ENCODE measurements at places on chromosomes 4 and X.

DNA sequence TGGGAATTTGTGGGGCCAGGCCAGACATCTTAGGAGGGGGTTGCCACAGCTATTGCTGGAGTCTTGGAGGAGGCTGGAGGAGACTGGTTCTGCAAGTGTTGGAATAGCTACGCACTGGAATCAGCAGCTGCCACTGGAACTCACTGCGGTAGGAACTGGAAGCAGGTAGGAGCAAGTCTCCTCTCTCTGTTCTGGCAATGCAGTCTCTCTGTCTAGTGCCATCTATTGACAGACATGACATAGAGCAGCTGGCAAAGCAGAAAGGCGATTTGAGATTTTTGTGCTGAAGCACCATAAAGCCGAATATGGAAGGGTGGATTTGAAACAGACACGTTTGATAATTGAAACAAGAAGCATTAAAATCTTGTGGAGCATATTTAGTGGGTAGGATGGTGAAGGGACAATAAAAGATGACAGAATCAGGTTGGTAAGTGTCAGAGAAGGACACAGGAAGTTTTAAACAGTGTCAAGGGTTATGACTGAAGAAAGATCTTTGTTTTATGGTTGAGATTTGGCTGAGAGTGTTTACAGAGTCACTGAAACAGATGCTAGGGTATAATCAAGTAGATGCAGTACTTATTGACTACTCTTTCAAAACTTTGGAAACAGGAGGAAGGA is 23.5 kb upstream of the SYNPO2 start:
- DNase-seq, result peak; percentile 34

DNA sequence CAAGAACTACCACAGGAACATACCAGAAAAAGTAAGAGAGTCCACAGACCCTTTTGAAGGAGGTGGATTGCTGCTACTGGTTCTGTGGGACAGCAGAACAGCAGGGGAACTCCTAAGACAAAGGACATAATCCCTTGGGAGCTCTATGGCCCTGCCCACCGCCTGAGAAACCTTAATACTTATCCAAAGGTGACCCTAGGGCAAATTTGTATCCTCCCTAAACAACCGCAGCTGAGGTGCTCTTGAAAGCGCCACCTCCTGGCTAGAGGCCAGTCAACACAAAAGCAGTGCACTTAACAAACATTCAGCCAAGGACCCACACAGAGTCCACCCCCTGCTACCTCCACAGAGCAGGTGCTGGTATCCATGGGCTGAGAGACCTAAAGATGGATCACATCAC is 136.8 kb downstream of the ADAM29 start:
- peak; percentile 35 for DNase-seq

DNA sequence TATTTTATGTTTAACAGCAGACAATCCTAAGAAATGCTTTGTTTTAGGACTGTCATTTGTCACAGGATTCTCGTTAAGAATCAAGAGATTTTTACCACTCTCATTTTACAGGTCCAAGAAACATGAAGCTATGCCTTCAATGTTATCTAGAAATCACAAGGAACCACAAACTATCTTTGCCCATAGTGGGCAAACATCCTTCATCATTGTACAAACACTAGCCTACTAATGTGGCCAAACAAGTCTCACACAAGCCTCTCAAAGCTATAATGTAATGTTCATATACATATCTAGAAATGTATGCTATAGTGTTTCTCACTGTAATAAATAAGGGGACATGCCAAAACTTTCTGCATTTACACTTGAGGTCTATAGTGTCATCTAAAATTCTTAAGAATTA is 26.8 kb downstream of the ZMAT1 start:
- DNase-seq, result no peak

DNA sequence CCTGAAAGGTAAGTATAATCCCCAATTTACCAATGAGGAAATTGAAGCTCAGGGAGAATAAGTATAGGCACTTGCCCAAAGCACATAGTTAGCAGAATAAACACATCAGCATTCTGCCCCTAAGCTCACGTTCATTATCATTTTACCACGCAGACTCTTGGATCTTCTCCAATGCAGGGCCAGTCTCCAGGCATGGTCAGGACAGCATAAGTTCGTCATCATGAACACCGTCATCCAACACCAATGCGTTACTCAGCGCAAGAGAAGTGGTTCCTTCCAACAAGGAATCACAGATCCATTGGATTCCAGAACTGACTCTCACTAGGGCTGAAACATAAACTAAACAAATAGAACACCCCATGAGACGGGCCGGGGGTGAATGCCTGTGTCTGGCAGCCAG is 86.5 kb upstream of the GPM6B start:
- no peak for DNase-seq

GRCh38 chrX:101223226-101223625 is 3.6 kb downstream of the DRP2 start:
- DNase-seq, result no peak

GRCh38 chr4:20591571-20591970 is 108.7 kb upstream of the PACRGL start:
- no peak for DNase-seq

GRCh38 chr4:158826882-158827281 is 58.1 kb downstream of the FNIP2 start:
- no peak for DNase-seq

DNA sequence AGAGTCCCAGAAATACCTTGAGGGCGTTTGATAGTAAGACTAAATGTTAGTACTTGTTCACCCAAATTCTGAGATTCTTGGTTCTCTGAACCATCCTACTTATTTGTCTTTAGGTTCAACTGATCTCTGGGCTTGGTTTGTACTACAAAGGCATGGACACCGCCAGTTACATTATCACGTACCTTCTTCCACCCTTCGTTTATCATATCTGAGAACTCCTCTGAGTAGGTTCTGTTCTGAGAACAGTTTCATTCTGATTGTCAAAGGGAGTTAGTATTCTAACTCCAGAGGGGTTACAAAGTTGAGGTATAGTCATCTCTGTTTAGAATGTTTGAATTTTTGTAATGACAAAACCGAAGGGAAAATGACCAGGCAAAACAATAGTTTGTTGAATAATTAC is 19.3 kb downstream of the ZFX start:
- DNase-seq, result no peak

DNA sequence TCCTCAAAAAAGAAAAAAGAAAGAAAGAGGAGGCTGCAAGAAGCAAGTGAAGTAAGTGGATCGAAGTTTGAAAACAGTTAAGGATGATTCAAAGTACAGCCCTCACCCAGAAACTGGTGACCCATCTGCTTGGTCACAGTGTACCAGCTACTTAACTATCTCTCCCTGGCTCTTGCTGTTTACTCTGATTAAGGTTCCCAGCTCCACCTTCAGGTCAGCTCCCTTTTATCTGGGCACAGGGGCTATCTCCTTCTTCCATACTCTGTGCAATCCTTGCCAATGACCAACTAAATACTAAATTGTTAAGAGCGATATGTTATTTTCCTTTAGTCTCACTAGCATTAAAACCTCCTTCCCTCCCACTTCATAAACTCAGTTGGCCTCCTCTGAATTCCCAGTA is 81.5 kb upstream of the SMIM10 start:
- no peak for DNase-seq

GRCh38 chrX:101395789-101396188 is 5.0 kb downstream of the RPL36A start:
- no peak for DNase-seq

GRCh38 chr4:83238393-83239248 is 46.0 kb downstream of the COQ2 start:
- no peak for DNase-seq

GRCh38 chr4:78528327-78528726 is 23.2 kb upstream of the ANXA3 start:
- DNase-seq, result no peak

DNA sequence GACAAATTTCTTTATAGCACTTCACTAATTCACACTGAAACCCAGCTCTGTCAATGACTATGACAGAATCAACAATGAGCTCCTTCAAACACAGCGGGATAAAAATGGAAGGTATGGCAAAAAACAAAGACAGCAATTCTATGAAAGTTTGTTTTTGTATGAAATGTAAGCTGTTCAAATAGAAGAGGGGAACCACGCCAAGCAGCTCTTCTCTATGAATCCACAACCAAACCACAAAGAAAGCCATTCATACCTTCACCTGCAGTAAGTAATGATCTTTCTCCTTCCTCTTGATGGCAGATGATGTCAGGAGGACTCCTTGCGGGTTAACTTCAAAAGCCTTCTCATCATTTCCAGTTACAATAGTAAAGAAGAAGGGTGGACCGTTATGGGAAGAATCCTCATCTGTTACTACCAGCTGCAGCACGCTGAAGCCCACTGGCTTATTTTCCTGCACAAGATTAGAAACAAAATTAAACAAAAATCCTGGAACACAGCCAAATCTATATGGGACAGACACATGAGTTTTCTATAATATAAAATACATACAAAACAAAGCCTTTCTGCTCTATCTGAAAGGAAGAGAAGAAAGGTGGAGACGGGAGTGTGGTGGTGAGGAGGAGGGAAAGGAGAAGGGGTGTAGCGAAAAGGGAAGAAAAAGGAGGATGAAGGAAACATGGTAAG is 48.9 kb upstream of the MTNR1A start:
- peak; percentile 22 for DNase-seq

GRCh38 chr4:24519649-24520048 is 64.7 kb downstream of the DHX15 start:
- DNase-seq, result no peak

DNA sequence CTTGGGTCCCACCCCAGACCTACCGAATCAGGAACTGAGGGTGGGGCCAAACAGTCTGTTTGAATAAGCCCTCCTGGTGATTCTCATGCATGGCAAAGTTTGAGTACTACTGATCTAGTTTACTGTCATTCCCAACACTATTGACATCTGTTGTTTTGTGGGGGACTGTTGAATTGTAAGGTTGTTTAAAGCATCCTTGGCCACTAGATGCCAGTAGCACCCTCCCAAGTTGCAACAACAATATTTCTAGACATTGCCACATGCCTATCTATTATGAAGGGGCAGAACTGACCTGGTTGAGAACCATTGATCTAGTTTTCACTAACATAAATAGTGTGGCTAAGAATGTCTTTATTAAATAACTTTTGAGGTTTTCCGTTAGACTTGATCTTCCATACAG is 15.1 kb downstream of the TAF9B start:
- no peak for DNase-seq

GRCh38 chr4:79949178-79949577 is 123.9 kb downstream of the ANTXR2 start:
- DNase-seq, result no peak

DNA sequence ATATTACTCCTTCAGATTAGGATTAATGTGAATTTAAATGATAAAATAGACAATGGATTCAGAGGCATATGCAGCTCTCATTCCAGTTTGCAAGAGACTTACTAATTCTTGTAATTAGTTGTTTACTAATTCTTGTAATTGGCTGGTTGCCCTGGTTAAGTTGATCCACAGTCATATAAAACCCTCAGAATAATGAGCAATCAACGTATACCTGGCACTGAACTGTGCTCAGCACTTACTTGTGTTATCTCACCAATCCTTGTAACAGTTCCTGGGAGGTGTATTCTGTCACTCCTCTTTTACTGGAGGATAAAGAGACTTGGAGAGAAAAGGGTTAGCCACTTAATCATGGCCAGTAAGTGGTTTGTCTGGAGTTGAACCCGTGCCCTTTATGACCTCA is 10.5 kb downstream of the HERC5 start:
- no peak for DNase-seq

DNA sequence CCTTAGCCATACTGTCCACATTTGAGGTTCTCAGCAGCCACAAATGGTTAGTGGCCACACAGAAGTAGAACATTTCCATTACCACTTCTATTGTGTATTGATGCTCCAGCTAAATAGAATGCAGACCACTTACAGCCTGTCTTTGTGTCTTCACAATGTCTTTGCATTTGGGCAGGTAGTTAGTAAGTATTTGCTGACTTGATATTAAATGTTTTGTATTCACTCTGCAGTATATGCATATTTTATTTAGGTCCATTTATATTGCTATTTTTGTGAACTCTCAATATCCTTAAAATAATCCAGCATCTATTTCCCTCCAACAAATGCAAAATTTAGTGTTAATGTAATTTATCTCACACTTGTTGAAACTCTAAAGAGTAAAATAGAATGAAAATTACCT is 26.6 kb downstream of the ANAPC4 start:
- DNase-seq, result no peak

GRCh38 chr4:37830640-37831039 is 4.2 kb downstream of the PGM2 start:
- no peak for DNase-seq

DNA sequence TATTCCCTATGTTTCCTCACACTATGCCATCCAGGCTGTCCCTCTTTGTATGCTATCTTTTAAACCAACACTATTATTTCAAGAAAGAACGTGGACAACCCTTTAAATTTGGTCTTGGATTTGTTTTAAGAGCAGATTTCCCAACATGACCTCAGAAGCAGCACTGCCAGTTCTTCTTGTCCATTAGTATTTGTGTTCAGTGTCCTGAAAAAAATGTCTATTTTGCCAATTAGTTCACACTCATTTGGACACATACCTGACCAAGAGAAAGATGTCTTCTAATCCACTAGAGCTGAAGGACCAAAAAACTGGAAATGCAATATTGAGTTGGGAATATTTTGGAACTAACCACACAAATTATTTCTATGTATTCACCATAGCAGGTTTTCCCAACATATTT is 223.2 kb upstream of the CNKSR2 start:
- no peak for DNase-seq

DNA sequence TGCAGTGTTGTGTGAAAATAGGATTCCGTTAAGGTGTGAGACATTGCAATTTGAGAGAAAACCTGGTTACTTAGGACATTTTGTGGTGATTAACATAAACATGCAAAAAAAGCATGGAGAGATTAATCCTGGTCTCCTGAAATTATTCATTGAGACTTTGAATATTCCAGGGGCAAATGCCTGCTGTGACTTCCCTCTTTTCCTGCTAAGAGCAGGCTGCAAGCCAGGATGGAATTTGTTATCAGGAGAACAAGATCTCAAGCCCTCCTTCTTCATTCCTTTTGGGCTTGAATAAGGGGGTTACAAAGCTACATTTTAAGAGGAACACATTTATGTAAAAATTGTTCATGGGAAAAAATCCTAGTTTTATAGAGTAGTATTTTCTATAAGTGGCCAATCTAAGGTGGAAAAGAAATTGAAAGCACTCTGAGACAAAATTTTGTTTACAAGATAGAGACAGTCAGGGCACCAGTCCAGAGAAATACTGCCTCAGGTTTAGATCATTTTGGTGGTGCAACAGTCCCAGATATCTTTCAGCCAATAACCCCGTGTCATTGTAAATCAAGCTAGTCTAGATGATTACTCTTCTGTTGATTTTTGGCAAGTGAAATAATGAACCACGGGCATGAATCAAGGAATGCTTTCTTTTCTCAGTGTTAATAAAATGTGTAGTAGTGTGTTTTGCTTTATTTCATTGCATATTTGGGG is 1528.3 kb upstream of the AGA start:
- DNase-seq, result no peak
